CD8-positive, alpha-beta memory T cell (primary cell): ENCODE measurements at places on chromosomes 6 and 20. TPM values are rescaled to one million over a fixed set of nuclear protein-coding genes. Genes with fewer than 3 reads are reported as not detected.

DNA sequence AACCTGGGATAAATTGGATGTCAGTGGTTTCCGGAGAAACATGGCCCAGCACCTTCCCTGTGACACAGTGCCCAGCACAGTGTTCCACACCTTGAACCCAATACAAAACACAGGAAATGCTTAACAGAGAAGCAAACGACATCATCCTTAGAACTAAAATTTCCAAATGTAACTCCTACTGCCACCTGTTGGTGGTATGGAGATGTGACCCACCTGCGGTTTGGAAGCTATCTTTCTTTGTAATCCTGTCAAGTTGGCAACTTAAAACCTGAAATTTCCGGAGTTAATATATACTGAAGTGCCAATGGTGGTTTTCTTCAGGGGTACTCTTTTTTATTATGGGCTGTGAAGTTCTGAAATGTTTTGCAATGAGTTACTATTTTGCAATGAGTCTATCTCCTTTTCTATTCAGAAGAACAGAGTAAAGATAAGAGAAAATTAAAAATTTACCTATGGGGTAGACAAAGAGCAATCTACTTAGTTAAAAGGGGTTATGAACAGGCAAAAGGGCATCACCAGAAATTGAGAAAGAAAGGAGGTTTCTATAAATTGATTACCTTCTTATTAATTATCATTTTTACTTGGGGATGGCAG, 658.8 kb downstream of the PTPRT start:
- no peak overlapping the region for H3K4me3 ChIP-seq
- no peak for DNase-seq
- H3K27me3 ChIP-seq: no peaks in the 10 kb centered on the region
- no peaks in the 10 kb centered on the region for H3K4me1 ChIP-seq
- H3K27ac ChIP-seq: no peak overlapping the region

DNA sequence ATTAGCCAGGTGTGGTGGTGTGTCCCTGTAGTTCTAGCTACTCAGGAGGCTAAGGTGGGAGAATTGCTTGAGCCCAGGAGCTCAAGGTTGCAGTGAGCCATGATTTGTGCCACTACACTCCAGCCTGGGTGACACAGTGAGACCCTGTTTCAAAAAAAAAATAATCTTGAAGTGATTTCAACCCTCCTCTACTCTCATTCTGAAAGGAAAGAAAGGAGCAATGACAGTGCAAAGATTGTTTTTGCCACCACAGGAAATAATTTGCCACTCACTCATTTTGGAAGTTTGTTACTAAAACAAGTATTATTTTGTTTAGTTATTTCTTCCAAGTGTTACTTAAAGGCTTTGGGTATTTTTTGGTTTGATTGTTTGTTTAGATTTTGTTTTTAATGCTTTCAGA, 45.6 kb downstream of the BLTP3A start:
- DNase-seq: no peak
- H3K4me1 ChIP-seq: no peaks in the 10 kb centered on the region
- no peak overlapping the region for H3K4me3 ChIP-seq
- H3K27ac ChIP-seq: no peak overlapping the region
- H3K27me3 ChIP-seq: no peaks in the 10 kb centered on the region
- H3K36me3 ChIP-seq: peaks cover 7% of the 10 kb centered on the region

DNA sequence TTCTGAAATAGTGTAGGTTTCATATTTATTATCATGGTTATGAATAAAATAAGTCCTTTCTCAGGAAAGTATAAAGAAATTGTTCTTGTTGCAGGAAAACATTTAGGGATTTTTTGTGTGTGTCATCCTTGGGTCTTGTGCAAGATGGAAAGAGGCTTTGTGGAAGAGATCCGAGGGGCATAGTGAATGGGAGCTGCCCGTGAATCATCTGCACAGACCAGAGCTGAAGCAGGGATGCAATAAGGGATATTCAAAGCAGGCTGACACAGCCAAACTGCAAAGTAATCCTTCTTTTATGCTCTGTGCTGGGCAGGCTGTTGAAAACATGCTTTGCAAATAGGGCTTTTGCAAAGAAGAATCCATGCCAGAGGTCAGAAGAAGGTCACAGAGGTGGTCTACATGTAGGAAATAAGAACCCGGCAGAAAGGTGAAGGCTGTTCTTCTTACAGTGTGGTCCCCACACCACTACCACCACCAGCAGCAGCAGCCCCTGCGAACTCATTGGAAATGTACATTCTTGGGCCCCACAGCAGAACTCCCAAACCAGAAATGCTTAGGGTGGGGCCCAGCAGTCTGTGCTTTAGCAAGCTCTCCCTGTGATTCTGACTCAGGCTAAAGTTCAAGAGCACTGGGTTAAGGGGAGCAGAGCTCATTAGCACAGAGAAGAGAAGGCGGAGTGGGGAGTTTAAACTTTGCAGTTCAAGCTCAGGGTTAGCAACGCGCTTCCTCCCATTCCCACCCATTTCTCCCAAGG, 237.6 kb downstream of the QKI start:
- no peak overlapping the region for H3K27ac ChIP-seq
- no peaks in the 10 kb centered on the region for H3K36me3 ChIP-seq
- no peak for DNase-seq
- no peaks in the 10 kb centered on the region for H3K4me1 ChIP-seq

DNA sequence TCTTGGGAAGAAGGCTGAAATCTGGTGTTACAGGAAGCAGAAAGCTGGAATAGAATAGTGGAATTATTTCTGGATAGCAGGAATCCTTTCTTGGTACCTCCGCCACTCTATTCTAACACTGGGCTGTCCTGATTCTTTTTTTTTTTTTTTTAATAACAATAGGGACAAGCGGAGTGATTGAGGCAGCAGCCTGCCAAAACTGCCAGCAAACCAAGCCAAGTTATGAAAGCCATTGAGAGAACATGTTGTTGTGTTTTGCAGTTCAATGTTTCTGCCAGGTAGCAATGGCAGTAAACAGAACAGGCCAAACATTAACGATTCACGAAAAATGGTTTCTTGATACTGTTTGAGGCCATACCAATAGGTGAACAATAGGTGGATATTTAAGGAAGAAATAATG, 47.1 kb downstream of the SLC26A8 start:
- H3K4me1 ChIP-seq: no peaks in the 10 kb centered on the region
- H3K27ac ChIP-seq: no peak overlapping the region
- no peak overlapping the region for H3K4me3 ChIP-seq

- peaks cover 5% of the 10 kb centered on the region for H3K4me1 ChIP-seq
- no peaks in the 10 kb centered on the region for H3K36me3 ChIP-seq
- H3K27me3 ChIP-seq: no peaks in the 10 kb centered on the region
Measured at GRCh38 chr6:34231566-34232336, 4.9 kb upstream of the HMGA1 start.

DNA sequence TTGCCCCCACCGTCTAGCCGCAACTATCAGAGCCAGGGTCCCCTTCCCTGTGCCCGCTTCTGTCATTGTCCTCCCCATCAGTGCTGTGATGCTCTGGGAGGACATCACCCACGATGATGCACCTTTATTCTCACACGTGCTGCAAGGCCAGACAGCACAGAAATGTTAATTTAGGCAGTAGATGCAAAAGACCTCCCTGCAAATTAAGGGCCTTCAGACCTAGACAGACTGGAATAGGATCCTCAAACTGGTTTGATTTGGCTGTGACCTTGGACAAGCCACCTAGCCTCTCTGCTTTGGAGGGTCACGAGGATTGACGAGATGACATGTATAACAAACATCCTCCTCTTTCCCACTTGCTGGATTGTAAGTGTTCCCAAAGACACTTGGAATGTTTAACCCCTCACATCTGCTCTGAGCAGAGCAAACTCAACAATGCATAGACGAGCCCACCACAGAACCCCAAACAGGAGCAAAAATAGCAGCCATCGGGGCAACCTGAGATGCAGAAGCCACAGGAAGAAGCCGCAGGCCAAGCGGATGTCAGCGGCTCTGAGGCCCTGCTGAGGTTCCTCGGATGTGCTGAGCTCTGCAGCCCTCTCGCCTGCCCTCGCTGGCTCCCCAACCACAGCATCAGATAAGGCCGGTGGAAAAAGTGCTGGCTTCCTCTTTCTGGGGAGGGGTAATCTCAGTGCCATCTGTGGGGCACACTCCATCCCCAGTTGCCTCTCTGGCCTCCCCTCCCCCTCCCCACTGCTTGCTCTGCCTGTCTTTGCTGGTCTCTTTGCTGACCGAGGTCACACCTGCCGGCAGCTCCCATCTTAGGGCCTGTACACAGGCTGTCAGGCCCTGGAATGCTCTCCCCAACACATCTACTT, 35.3 kb downstream of the TOX2 start:
- no peak overlapping the region for H3K27ac ChIP-seq
- H3K4me3 ChIP-seq: peak overlapping the region; percentile 39
- no peaks in the 10 kb centered on the region for H3K27me3 ChIP-seq
- peaks cover 93% of the 10 kb centered on the region for H3K4me1 ChIP-seq
- DNase-seq: peak; percentile 79

- H3K36me3 ChIP-seq: no peaks in the 10 kb centered on the region
- H3K4me1 ChIP-seq: no peaks in the 10 kb centered on the region
- H3K4me3 ChIP-seq: no peak overlapping the region
- no peak overlapping the region for H3K27ac ChIP-seq
Measured at GRCh38 chr6:148128014-148128730, 214.5 kb upstream of the SASH1 start.

DNA sequence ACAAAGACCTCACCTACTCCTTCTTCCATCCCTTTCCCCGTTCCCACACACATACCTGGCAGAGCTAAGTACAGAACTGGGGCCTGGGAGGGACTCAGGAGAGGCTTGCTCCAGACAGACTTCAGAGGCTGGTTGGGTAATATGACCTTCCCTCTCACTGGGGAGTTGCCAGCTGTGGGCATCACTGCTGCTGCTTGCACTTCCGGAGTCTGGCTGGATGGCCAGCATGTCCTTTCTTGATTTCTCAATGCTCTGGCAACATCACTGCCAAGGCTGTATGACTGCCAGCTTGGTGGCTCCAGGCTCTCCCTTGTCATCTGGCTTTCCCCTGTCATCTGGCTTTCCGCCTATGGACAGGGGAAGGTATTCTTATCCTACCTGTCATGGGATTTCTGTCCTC, 47.8 kb downstream of the CDH22 start:
- DNase-seq: no peak
- no peak overlapping the region for H3K27ac ChIP-seq
- no peak overlapping the region for H3K4me3 ChIP-seq

DNA sequence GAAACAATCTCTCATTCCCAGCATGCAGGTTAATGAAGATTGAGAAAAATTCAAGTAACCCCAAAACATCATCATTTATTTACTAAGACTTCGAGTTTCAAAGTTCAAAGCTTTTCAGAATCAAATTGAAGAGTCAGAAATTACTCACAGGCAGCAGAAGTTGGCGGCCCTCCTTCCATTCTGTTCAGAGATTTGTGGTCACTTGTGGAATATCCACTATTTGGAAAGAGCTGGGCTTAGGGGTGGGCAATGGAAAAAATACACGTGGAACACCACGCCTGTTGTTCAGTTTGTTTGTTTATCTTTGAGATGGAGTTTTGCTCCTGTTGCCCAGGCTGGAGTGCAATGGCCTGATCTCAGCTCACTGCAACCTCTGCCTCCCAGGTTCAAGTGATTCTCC, 108.6 kb upstream of the NAA20 start:
- no peak overlapping the region for H3K27ac ChIP-seq
- no peaks in the 10 kb centered on the region for H3K36me3 ChIP-seq
- DNase-seq: no peak
- no peaks in the 10 kb centered on the region for H3K4me1 ChIP-seq

DNA sequence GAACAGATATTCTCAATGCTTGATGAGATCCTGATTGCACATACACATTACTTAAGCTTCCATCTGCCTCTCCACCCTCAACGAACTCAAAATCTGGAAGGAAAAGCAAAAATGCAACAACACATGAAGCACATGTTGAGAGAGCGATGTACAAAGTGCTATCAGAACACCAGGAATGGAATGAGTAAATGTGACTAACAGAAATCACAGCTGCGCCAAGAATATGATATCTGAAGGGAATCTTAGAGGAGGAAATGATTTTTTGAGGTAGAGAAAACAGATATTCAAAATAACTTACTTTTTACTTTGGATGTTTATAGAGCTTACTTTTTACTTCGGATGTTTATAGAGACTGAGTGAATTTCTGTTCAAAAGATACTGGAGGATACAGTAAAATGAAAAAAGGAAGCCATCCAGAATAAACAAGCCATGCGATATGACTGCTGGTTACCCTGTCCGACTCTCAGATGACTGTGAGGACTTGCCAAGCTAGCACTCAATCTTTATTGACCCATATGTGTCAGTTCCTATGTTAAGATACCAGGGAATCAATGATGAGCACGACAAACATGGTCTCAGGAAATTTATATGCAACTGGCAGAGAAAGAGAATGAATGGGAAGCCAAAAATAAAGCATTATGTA, 102.0 kb downstream of the SMLR1 start:
- no peak overlapping the region for H3K4me3 ChIP-seq
- no peak for DNase-seq
- H3K36me3 ChIP-seq: no peaks in the 10 kb centered on the region
- H3K4me1 ChIP-seq: no peaks in the 10 kb centered on the region
- H3K27ac ChIP-seq: no peak overlapping the region
- no peaks in the 10 kb centered on the region for H3K27me3 ChIP-seq

The MCCD1 gene
- total RNA-seq: not detected

The ID4 gene
- total RNA-seq: not detected

The WFDC10B gene
- total RNA-seq: not detected

The TAGAP gene
- total RNA-seq: 145 TPM
